ENCODE measurements at places on chromosomes 1 and 21.

GRCh38 chr1:39508857-39509305, 17.4 kb downstream of the BMP8A start:
- DNase-seq: no peak

DNA sequence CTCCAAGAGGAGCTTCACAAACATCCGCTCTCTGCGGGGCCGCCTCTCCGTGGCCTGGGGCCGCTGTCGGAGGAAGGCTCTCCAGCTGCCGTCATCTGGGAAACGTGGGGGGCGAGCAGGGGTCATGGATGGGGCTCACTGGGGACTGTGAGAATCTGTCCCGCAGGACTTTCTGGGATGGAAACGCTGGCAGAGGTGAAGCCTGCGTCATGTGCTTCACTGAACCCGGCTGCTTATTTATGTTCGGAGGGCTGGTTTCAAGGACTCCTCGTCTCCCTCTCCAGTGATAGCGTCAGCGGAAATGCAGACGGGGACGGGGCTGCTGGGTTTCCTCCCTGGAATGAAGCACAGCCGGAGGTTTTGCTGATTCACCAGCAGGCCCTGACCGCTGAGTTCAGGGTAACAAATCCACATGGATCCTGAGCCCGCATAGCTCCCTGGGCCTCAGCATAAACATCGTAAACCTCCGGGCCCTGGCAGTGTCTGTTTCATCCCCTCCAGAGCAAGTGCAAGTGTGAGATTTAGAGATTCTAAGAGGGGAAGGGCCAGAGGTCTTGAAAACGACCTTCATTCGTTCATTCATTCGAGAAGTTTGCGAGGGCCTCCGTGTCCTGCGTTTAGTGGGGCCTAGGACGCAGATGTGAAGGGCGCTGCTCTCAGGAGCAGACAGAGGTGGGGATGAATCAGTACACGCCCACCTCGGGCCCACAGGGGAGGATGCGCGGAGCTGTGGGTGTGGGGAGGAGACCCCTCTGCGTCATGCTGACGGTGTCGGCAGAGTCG, 7.0 kb upstream of the POFUT2 start:
- DNase-seq: no peak

- no peak for DNase-seq
These were observed 1.7 kb downstream of the ODF2L start for GRCh38 chr1:86394416-86394815.

- peak; percentile 9 for DNase-seq
These were observed 12.9 kb downstream of the GBP2 start for GRCh38 chr1:89112871-89113613.

DNA sequence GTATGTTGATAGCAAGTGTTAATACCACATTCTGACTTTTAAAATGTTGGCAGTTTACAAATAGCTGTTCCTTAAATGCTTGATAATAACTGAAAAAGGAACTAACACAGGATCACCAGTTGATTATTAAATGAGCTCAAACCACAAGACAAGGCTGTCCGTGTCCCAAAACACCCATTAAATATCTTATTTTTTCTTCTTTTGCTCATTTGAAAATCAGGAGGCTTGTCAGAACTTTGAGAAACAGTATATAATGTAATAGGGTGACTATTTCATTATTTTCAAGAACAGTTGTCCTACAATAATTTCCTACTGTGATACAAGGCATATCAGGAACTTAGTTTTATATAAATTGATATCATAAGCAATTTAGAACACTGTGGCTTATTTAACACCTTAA, 2.7 kb downstream of the CDKN2C start:
- DNase-seq: no peak

- DNase-seq: no peak
These were observed 1.9 kb downstream of the AKR7A2 start for GRCh38 chr1:19310061-19310460.

- DNase-seq: peak; percentile 97
These were observed at the start of gene SOD1 for GRCh38 chr21:31659536-31660258. Gene SOD1 (plus strand): TSS chr21:31659693. CDS start chr21:31659770, 77 bp downstream.

DNA sequence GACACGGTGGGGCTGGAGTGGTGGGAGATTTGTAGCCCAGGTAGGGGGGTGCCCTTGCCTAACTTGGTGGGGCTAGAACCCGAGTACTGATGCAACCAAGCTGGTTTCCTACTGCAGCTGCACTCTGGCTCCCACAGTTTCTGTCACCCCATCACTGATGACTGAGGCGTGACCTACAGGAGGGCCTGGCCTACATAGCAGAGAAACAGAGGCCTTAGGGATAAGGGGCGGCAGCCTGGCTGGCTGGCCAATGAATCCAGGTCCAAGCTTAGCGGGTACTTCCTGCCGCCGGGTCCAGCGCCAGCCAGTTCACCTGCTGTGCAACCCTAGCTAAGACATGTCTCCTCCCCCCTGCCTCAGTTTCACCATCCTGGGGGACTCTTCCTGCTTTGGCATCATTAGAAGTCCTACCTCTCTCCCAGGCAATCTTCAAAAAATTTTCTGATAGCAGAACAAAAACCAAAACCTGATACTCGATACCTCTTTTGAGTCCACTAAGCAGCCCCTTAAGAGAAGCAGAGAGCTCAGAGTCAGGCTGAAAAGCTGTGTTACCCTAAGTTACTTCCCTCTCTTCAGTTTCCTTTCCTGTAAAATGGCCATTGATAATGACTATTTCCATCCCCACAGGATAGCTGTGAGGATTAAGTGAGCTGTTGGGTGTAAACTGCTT, 27.3 kb upstream of the RNF19B start:
- no peak for DNase-seq

- DNase-seq: no peak
These were observed 8.5 kb downstream of the NUAK2 start for GRCh38 chr1:205312866-205313562.

DNA sequence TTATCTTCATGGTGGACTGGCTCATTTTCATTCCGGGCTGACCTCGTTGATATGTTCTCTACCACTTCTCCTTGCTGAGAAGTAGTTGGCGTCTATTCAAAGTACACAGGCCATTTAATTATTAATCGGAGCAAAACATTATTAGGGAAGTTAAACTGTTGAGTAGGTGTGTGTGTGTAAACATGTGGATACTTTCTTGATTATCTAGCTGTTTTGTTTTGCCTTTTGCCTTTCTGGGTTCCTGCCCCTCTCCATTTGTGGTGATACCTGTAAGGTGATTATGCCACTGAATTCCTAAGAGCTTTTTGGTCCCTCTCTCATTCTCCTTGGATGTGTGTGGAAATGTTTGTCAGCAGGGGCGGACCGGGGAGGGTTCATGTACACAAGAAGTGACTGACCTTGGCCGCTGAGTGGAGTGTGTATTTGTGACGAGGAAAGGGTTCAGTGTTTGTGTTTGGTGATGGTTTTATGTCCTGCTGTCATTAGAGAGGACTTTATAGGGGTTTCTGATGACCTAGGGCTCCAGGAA, 56.6 kb upstream of the PPP2R5A start:
- DNase-seq: no peak

GRCh38 chr1:200049810-200050209, 22.3 kb downstream of the NR5A2 start:
- DNase-seq: no peak

GRCh38 chr1:241841691-241842090, 6.3 kb upstream of the EXO1 start:
- DNase-seq: no peak

GRCh38 chr21:19433623-19434022, 1030.0 kb upstream of the TMPRSS15 start:
- DNase-seq: peak; percentile 91

DNA sequence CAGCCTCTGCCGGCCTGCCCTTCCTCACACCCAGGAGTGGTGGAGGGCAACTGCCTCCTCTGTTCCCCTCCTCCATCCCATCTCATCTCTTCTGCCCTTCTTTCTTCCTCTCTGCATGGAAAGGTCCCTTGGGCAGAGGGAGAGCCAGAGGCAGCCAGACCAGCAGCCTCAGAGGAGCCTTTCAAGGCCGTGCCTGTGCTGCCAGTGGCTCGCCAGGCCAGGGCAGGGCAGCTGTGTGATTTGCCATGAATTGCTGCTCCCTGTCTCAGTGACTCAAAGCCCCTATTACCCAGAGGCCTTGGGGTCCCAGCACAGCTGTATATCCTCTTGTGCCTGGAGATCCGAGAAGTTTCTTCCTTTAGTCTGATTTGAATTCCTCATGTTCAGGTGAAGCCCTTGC, 21.9 kb downstream of the TMCC2 start:
- DNase-seq: no peak

GRCh38 chr1:65021795-65022194, 55.4 kb upstream of the JAK1 start:
- DNase-seq: peak; percentile 55

DNA sequence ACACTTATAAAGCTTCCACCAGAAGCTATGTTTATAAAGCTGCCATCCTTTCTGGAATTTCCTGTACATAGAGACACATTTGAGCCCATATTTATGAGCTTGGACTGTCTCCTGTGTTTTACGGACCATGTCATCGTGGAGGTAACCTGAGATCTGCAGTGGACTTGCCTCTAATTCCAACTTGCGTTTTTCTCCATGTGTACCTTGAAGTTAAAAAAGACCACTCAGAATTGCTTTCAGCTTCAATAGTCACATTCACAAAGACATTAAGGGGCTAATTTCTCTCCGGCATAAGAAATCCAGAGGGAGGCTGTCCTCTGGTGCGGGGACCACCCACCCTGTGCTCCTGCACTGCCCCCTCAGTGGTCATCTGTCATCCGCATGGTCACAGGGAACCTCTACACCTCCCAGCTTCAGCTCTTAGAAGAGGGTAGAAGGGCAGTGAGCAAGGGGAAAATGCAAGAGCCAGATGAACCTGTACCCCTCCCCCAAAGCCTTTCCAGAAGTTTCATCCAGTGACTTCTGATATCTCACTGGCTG, 521.4 kb upstream of the CAMK1G start:
- DNase-seq: no peak

DNA sequence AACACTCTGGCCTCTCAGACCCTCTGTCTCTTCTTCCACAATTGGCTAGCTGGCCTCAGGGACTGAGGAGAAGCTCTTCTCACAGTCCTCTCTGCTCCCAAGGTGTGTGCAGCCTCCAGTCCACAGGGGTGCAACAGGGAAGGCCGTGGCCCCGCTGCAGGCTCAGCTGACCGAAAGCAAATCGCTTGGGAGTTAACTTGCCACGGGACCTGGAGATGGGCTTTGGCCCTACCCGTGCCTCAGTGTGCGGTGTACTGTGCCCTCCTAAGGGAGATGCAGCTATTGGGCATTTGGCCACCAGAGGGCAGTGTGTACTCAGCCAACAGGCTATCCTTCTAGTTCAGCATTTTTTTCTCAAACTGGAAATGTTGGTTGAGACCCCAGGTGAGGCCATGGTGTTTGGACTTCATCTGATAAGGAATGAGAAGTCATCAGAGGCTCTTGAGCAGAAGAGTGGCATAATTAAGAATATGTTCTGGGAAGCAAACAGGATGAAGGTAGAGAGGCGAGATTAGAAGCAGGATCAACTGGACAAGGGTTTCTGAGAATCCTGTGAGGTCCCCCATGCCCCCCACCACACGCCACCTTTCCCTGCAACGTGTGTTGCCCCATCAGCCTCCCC, 42.5 kb upstream of the TMEM125 start:
- peak; percentile 72 for DNase-seq

- DNase-seq: no peak
These were observed 1.6 kb downstream of the SLC44A3 start for GRCh38 chr1:94821636-94822305.

DNA sequence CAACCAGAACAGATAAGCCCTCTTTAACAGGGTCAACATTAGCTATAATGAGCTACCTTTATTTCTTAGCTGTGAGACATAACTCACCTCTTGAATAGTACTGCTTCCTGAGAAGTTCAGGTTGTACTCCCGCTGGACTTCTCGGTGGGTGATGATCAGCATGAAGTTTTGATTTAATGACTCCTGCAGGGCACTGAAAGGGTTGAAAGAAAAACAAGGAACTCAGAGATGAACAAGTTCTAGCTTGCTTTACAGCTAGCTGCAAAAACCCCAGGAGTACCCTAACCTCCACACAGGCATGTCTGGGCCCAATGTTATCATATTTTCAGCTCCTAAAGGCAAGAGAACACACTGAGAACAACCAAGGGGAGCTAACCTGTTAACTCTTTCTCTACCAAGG, 254.4 kb downstream of the FAF1 start:
- no peak for DNase-seq

- no peak for DNase-seq
These were observed 3.2 kb downstream of the INKA2 start for GRCh38 chr1:111735858-111736544.

GRCh38 chr1:43427524-43427923, 26.2 kb downstream of the HYI start:
- no peak for DNase-seq

DNA sequence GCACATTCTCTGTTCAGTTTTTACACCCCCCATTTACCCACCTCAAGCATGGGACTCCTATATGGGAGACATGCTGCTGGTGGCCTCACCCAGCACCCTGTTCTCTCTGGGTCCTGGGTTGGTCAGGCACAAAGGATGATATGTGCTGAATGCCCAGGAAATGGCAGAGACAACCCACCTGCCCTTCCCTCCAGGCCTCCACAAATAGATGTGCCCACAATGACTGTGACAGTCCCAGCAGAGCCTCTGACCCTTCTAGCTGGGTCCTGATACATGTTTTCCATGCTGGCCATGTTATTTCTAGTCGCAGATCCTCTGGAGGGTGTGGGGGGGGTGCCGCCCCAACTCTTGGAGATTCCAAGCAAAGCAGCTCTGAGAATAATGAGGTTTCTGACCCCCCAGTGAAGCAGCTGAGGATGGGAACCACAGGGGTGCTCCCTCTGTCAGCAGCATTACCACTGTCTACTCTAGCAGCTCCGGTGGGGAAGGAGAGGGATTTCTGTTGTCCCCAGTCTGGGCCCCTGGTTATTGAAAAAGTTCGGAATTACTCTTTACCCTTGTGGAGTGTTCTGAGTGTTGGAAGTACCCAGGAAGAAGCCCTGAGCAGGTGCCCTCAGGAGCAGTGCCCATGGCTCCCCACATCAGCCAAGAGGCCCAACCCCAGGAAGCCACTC, 1.2 kb upstream of the CCDC28B start:
- no peak for DNase-seq

DNA sequence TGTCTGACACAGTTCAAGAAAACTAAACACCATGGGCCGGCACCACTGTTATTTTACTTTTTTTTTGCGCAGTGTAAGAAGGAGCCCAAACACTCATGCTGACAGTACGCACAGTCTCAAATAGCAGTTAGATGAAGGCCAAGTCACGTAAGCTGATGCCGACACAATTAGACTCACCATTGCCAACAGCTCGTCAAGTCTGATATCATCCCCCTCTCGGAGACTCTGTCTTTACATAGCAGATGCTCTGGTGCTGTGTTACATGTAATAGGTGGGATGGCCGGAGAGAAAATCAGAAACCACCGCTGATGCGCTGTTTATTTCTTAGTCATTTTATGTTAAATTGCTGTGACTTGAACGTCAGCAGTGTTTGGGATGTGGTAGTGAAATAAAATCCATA, 49.3 kb downstream of the TGFB2 start:
- DNase-seq: no peak

DNA sequence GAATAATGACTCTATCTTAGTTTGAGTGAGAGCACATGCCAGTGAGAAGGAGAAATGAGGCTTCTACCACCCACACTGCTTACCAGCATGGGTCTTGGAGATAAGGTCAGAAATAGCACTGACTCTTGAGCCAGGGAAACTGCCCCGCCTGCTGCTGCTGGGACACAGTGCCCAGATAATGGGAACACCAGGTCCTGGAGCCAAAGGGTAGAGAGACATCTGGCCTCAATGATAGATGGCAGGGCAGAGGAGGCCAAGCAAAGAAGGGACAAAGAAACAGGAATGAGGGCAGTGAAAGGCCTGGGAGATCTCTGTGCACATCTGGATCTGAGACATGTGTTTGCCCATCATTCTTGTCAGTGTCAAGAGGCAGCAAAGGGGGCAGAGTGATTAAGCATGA, 97.4 kb downstream of the MIS18A start:
- peak; percentile 91 for DNase-seq
